ENCODE measurements at places on chromosomes 3 and 15. TPM values are rescaled to one million over a fixed set of nuclear protein-coding genes. Genes with fewer than 3 reads are reported as not detected.

DNA sequence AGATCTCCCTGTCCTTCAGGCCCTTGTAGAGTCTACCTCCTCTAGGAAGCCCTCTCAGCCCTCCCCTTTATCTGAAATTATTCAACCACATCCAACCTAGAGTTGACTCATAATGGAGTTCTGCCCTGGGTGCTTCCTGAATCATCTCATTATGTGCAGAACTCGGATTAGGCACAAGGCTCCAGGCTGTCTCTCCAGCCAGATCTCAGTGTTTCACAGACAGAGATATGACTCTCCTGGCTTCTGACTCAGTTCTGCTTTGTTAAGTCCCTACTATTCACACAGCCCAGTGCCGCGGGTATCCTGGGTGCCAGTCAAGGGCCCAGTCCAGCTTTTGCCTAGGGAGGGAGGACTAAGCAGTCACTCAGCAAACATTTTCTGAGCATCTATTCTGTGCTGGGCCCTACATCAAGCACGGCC is 9.3 kb downstream of the STRA6 start:
- no peak for DNase-seq

DNA sequence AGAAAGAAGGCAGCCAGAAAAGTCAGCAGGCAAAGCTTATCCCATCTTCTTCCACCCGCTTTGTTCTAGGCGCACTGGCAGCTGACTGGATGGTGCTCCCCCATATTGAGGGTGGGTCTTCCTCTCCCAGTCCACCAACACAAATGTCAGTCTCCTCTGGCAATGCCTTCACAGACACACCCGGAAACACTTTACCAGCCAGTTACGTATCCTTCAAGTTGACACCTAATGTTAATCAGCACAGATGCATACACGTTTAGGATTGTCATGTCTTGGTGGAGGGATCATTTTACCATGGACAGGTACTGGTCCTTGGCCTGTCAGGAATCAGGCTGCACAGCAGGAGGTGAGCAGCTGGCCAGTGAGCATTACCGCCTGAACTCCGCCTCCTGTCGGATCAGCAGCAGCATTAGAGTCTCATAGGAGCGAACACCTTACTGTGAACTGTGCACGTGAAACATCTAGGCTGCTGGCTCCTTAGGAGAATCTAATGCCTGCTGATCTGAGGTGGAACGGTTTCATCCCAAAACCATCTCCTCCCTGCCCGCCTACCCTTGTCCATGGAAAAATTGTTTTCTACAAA is 59.1 kb upstream of the PYDC2 start:
- no peak for DNase-seq

TNFSF10 gene
- total RNA-seq: not detected

- DNase-seq: no peak
Measured at GRCh38 chr15:28726102-28726501, 13.9 kb upstream of the GOLGA8M start.

GRCh38 chr3:70702132-70702531 is 389.7 kb upstream of the MDFIC2 start:
- no peak for DNase-seq

DNA sequence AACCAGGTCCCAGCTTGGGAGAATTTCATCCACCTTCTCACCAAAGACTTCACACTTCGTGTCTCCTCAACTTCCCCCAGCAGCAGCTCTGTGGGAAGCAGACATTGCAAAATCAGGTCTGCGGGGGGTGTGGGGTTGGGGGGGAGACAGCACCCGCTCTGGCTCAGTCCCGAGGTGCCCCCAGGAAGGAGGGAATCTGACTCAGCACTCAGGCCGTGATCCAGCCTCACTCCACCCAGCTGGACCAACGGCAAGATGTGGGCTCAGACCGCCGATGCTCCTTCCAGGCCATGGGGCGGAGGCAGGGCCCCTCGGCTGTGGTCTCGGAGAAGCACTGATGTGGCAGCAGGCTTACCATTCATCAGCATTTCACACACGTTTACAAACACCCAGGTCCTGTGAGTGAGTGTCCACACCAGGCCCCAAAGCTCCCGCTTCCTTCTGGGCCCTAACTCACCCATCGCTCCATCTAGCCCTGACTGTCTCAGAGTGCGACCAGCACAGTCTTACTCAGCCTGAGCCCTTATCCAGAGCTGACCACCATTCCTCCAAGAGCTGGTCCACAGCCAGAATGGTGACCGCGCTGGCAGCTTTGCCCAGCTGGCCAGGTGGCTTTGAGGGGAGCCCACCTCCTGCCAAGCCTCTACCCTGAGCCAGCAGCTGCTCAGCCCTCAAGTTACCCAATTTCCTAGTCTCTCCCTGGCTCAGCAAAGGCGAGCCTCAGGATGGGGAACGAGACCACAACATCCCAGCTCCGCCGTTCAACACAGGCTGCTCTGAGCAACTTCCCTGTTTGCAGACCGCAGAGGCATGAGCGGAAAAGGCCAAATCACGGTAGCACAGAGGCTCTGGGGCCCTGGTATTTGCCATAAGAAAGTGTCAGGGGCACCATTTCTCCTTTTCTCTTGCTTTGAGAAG is 3.3 kb downstream of the STAB1 start:
- DNase-seq: no peak

GRCh38 chr3:152843955-152844354 is 9.0 kb downstream of the P2RY1 start:
- no peak for DNase-seq

GRCh38 chr3:177904621-177905020 is 631.6 kb upstream of the KCNMB2 start:
- DNase-seq: no peak

- DNase-seq: no peak
Measured at GRCh38 chr3:168659015-168659414, 563.3 kb upstream of the GOLIM4 start.

Data from G401 (cell line).